Activated naive CD4-positive, alpha-beta T cell treated with anti-CD3 and anti-CD28 coated beads for 36 hours (primary cell): ENCODE measurements at places on chromosomes 7 and 10. TPM values are rescaled to one million over a fixed set of nuclear protein-coding genes. Genes with fewer than 3 reads are reported as not detected.

The HTR5A gene
- total RNA-seq: not detected

The STEAP2 gene
- not detected for total RNA-seq

The GRID2IP gene
- total RNA-seq: 0.10 TPM

The SLC13A4 gene
- total RNA-seq: not detected

The MRLN gene
- total RNA-seq: not detected

The ZNF365 gene
- total RNA-seq: 0.10 TPM

The LAMB4 gene
- not detected for total RNA-seq

The LRGUK gene
- 0.14 TPM for total RNA-seq
